ENCODE measurements at places on chromosomes 16 and 17.
A peak's percentile ranks its signal among the peaks of the same experiment; 100 is the strongest.

DNA sequence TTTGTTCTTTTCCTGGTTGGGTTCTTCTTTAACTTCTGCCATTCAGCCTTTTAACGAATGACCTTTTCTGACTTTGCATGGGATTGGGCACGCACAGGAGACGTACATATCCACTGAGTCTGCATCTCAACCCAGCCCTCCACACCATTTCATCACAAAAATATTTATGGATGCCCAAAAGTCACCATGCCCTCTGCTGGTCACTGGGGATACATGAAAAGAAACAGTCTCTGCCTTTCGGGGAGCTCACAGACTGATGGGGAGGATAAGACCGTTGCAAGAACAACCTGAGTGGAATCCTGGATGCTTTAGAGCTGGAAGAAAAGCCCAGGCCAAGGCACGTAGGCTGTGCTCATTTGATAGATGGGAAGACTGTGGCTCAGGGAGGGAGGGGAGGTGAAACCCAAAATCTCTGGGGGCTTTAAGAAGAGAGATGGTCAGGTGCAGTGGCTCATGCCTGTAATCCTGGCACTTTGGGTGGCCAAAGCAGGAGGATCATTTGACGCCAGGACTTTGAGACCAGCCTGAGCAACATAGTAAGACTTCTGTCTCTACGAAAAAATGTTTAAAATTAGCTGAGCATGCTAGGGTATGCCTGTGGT lies 7.9 kb upstream of the MT2A start:
- no peak for DNase-seq

DNA sequence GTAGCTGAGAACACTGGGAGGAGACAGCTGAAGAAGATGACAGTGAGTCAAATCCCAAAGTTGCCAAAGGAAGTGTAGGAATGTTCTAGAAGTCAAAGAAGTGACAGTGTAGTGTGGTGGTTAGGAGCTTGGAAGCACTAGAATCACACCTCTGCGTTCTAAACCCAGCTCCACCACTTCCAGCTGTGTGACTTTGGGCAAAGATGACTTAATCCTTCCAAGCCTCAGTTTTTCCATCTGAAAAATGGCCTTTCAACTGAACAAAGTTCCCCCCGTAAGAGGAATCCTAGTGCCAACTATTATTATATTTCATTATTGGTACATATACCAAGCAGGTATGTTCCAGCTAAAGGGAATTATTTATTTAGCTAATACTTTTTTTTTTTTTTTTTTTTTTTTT lies 56.0 kb downstream of the IQCK start:
- no peak for DNase-seq

DNA sequence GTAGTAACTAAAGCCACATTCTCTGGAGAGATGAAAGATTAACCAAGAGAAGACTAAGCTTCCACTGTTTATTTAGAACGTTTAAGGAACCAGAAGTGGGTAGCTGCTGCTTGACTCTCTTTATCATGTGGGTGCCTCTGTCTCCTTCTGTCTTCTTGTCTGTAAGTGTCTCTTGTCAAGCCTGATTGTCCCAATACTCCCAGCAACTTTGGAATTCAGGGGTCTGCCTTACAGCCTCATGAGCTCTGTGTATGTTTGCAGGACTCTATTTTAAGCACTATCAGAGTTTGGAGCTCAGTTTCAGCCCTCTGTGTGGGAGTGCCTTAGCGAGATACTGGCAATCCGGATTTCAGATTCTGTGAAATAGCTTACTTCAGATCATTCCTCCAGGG lies 29.3 kb upstream of the SPACA3 start:
- DNase-seq = no peak

- no peak for DNase-seq
Measured at GRCh38 chr17:41446806-41447205, 6.0 kb upstream of the KRT38 start.

- DNase-seq = peak; percentile 29
Measured at GRCh38 chr17:80892900-80893603, 98.6 kb upstream of the CHMP6 start.

- DNase-seq = no peak
Measured at GRCh38 chr17:50725769-50726655, 6.6 kb downstream of the LUC7L3 start.

DNA sequence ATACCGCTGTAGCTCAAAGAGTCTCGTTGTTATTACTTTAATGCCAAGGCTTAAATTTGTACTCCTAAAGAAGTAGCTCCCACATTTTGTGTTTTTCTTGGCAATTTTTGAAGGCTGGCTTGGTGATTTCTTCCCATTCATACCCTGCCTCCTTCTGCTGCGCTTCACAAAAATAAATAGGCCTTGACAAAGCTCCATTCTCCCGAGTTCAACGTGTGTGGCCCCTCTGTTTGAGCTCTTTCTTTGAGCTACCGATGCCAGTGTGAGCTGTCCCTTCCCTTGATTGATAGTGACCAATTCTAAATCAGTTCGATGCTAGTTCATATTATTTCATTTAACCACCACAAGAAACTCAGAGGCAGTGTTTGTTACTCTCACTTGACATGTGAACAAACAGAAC lies 96.8 kb downstream of the MAP2K6 start:
- no peak for DNase-seq

GRCh38 chr17:66547151-66547865 lies 244.9 kb downstream of the PRKCA start:
- no peak for DNase-seq

- DNase-seq = no peak
Measured at GRCh38 chr17:40348562-40349476, 15.7 kb downstream of the GJD3 start.

- DNase-seq = no peak
Measured at GRCh38 chr17:47934856-47935255, 6.5 kb upstream of the PNPO start.

DNA sequence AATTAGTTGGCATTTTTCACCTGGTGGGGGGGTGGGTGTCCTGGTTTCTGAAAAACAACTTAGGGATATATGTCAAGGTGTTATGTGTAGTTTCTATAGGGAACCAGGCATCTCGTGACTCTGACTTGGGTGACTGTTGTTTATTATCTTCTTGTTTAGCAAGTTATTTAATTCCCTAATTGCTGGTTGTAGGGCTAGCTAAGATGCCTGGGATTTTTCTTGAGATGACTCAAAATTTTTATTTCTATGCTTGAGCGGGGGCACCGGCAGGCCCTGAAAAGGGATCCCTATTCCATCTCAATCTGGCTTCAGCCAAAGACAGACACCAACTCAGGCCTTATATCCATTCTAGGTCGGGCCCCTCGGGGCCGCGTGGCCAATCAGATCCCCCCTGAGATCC lies 3.2 kb downstream of the DPH1 start:
- no peak for DNase-seq

GRCh38 chr16:57430955-57431354 lies 16.2 kb downstream of the CIAPIN1 start:
- DNase-seq = no peak

- no peak for DNase-seq
Measured at GRCh38 chr17:65514082-65514481, 47.4 kb downstream of the AXIN2 start.

DNA sequence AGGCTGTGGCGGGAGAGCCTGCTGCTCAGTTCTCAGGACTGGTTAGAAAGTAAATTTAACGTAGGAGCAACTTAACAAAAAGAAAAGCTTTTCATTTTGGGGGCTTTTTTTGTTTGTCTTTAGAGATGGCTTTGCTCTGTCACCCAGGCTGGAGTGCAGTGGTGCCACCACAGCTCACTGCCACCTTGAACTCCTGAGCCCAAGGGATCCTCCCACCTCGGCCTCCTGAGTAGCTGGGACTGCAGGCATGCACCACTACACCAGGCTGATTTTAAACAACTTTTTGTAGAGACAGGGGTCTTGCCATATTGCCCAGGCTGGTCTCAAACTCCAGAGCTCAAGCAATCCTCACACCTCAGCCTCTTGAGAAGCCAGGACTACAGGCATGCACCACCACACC lies 205.0 kb downstream of the RPTOR start:
- DNase-seq = no peak

GRCh38 chr17:45888392-45888791 lies 6.0 kb upstream of the MAPT start:
- no peak for DNase-seq

GRCh38 chr16:85220125-85220839 lies 108.0 kb upstream of the CIBAR2 start:
- no peak for DNase-seq

GRCh38 chr17:68344701-68345136 lies 53.4 kb downstream of the ARSG start:
- peak; percentile 10 for DNase-seq

GRCh38 chr16:27330542-27330941 lies 16.8 kb downstream of the IL4R start:
- no peak for DNase-seq

GRCh38 chr16:11407047-11407982 lies 62.1 kb downstream of the RMI2 start:
- peak; percentile 17 for DNase-seq

- no peak for DNase-seq
Measured at GRCh38 chr16:14354561-14355351, 275.3 kb downstream of the PARN start.

GRCh38 chr17:39173526-39174274 lies 7.7 kb upstream of the ARL5C start:
- DNase-seq = no peak

- DNase-seq = no peak
Measured at GRCh38 chr16:81647527-81647926, 131.6 kb upstream of the PLCG2 start.

Measured in stimulated activated CD8-positive, alpha-beta memory T cell treated with anti-CD3 and anti-CD28 coated beads, Interleukin-4, amount 100 ng/mL, for 4 hours (primary cell).